ENCODE measurements at places on chromosomes 1 and 21.

DNA sequence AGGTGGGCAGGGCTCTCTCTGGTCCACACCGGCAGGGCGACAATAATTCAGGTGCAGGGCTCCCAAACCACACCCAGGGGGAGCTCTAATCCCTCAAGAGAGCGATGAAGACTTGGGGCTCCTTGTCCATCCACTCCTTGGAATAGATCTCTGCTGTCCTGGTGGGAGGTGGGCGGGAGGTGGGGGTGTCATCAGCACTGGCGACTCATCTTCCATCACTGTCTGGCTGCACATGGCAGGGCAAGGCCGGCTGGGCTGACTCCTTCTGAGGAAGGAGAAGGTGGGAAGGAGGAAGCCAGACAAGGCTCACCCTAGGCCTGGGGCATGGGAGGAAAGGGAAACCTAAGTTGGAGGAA, 29.3 kb downstream of the TNNT2 start:
- DNase-seq = peak; percentile 65

GRCh38 chr1:156001021-156001661, 19.6 kb downstream of the SSR2 start:
- no peak for DNase-seq

DNA sequence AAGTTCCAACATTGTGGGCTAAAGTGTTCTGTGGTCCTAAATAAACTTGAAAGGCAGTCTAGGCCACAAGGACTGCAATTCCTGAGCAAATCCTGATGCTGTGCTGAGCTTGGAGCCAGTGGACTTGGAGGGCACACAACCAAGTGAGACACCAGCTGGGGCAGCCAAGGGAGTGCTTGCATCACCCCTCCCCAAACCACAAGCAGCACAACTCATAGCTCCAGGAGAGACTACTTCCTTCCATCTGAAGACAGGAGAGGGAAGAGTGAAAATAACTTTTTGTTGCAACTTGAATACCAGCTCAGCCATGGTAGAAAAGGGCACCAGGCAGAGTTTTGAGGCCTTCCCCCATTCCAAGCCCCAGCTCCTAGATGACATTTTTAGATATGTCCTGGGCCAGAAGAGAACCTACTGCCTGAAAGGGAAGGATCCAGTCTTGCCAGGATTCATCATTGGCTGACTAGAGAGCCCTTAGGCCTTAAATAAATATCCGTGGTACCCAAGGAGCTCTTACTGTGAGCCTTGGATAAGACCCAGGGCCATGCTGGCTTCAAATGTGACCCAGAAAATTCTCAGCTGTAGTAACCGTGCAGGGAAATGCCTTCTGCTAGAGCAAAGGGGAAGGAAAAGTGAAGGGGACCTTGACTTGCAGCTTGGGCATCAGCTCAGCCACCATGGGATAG, 35.4 kb upstream of the LRRC8B start:
- peak; percentile 38 for DNase-seq

- DNase-seq = no peak
Measured at GRCh38 chr21:21605521-21605920, 607.3 kb downstream of the NCAM2 start.

DNA sequence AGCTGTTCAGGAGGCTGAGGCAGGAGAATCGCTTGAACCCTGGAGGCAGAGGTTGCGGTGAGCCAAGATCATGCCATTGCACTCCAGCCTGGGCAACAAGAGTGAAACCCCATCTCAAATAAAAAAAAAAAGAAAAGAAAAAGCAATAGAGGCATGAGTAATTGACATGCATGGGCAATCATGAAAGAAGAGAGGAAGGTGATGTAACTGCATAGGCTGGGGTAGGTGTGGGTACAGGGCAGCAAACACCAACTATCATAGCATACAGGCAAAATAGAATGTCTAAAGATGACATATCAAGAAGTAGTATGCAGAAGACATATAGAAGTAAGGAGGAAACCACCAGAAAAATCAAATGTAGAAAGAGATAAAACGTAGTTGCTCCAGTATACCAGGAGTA, 19.0 kb upstream of the MGST3 start:
- DNase-seq = no peak

- peak; percentile 10 for DNase-seq
Measured at GRCh38 chr1:231442735-231443134, 20.6 kb upstream of the EGLN1 start.

DNA sequence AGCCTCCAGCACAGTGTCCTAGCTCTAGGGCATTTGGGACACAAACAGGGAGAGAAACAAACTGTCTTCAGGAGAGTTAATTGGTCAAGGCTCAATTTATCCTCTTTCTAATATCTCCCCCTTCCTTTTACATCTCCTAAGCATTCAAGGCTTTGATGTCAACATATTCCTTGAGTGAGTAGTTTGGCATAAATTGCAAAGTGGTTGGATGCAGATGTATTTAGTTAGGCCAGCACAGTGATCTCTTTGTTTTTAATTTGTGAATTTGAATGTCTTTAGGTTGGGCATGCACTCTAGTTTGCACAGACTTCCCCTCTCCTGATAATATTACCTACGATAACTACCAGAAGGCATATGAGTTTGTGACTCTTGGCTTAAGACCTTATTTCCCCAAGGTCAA, 12.5 kb upstream of the OLFML2B start:
- no peak for DNase-seq

- DNase-seq = peak; percentile 50
Measured at GRCh38 chr1:21322681-21323016, 32.4 kb upstream of the ECE1 start.

DNA sequence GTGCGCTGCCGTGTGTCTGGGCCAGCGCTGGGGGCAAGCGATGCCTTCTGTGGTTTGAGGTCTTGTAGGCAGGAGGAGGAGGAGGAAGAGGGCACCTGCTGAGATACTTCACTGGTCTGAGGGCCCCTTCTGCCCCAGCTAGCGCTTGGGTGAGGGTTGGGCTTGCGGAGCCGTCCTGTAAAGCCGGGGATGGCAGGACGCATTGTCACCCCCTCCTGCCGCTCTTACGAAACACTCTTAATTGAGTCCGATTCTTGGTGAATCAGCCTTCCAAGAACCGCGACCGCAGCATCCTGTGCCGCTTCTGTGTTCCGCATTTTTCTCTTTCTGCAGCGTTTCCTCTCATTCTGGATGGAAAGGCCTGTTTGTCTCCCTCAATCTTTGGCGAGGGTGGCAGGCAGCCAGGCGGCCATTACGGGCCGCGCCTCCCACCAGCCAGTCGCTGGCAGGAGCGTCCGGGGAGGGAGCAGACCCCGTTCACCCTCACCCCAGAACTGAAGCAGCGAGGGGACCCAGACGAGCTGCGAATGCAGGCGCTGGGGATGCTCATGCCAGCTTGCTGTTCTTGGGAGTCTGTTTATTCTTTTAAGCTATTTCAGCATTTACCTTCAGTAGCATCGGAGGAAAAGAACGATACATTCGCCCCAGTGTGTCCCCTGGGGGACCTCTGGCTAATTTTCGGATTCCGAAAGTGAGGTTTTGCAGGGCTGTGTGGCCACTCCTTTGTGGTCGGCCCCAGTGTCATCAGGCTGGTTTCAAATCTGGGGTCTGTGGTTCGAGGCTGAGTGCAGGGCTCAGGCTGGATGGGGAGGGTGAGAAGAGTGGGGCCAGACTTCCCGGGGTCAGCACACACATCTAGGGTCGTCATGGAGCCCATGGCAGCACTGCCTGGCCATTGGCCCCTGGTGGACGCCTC, 62.7 kb downstream of the SKI start:
- peak; percentile 95 for DNase-seq

DNA sequence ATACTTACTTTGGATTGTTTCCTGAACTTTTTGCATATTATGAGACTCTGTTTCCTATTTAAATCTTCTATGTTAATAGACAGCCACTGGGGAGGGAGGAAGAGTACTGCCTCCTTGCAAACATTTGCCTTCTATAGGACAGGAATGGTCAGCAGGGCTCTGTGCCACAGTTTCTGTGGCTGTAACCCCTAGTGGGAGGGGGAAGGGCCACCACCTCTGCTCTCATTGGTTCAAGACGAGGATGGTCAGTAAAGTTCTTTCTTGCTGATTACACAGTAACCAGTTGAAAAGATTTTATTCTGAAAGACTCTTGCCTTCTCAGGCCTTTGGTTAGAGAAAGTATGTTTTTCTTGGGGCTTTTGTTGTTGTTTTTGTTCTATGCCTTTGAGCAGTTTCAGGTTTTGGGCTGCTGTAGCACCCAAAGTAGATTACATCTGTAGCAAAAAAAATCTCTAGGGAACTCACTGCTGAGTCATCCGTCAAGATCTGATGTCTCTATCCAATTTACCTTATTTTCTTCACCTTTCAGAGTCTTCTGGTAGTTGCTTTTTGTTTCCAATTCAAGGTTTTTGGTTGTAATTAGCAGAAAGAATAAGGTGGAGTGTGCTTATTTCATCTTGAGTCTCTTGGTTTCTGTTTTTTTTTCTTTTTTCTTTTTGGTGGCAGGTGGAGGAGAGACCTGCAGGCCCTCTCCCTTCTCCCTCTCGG, 23.1 kb downstream of the SLC35A3 start:
- no peak for DNase-seq
